ENCODE measurements at places on chromosomes 13 and 19.

- no peak for DNase-seq
These were observed 35.8 kb downstream of the FRY start for GRCh38 chr13:32067149-32067961.

DNA sequence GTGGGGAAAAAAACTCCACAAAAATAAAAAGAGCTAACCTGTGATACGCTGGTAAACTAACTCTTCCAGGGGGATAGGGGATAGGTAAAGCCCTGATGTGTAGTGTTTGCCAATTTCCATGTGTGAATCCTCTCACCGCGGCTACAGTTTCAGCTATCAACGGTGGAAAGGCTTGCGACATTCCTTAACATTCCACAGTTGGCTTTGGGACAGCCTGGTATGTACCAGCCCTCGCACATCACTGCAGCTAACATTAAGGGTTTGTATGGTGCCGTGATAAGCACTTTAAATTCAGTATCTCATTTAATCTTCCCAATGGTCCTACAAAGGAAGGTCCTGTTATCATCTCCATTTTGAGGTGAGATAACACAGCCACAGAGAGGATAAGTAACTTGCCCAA is 112.4 kb downstream of the KATNAL1 start:
- no peak for DNase-seq

DNA sequence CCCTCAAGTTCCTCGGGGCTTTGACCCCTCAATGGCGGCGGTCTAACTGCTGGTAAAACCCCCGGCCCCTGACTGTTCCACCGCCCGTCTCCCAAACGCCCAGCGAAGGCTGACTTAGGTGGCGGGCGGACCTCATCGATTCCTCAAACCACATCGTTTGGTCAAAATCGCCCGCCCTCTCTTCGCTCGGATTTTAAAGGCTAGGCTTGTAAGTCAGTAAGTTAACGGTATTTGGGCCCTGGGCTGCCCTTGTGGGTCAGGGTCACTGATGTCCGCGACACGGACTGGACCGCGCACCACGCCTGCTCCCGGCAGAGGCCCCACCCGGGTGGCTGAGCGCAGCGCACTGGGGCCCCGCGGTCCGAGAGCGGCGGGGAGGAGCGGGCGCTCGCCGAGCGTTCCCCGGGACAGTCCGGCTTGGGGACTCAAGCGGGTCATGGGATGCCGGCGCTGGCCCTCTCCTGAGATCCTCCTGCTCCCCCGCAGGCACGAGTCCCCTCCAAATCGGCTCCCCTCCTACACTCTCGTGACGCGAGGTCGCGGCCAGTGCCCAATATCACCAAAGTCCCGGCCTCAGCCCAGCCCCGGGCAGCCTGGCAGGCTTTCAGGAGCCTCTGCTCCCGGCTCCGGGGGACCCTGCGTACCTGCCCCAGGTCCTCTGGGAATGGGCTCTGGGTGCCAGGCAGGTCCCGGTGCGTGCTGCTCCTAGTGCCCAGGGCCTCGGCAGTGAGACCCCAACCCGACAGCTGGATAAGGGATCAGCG is 1.0 kb downstream of the FLT1 start:
- DNase-seq = no peak

DNA sequence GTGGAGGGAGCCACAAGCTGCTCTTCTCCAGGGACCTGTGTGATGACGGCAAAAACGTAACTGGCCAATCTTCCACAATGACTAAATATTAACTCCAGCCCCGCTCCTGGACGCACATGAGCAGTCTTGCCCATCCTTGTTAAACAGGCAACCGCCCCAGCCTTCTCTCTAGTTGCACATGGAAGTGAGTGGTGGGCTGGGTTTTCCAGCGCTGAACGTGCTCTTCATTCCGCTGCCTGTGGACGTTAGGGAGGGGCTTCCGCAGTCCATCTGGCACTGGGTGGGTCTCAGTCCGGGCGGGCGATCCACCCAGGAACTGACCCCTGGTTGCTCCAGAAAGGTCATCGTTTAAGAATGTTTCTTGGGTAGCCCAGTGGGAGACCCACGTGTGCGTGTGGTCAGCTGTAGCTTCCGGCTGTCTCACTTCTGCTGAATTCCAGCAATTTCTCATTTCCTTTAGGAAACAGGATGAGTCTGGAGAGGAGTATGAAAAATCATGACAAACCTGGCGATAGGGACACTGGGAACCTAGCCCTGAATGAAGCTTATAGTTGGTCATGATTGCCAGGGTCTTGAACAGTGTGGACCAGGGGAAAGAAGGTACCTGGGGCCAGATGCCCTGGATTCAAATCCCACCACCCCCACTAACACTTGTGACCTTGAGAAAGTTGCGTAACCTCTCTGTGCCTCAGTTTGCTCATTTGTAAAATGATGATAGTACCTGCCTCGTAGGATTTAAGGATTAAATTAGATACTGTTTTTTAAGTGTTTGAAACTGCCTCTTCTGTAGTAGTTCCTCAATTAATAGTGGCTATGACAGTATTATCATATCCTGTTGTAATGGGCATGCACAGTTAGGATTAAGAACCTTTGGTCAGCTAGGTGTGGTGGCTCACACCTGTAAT is 92.6 kb downstream of the SIPA1L3 start:
- DNase-seq = no peak

GRCh38 chr13:113112893-113113845 is 7.6 kb downstream of the F7 start:
- DNase-seq = no peak

DNA sequence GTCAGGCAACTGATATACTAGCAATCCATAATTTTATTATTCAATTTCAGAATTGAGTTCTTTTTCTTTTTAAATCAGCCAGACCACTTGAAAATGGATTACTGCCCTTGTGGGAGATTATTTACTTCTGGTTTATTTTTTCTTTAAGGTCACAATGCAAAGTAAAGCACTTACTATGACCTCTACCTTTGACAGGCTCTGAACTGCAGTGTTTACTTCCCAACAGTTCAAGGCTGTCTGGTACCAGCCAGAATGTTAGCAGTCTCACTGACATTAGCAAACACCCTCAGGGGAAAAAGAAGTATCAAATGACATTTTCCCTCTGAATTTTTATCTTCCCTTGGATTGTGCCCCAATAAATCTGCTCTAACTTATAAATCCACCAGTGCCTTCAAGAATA is 57.5 kb downstream of the RAP2A start:
- no peak for DNase-seq

GRCh38 chr13:113787694-113788093 is 28.7 kb downstream of the TMEM255B start:
- DNase-seq = no peak

DNA sequence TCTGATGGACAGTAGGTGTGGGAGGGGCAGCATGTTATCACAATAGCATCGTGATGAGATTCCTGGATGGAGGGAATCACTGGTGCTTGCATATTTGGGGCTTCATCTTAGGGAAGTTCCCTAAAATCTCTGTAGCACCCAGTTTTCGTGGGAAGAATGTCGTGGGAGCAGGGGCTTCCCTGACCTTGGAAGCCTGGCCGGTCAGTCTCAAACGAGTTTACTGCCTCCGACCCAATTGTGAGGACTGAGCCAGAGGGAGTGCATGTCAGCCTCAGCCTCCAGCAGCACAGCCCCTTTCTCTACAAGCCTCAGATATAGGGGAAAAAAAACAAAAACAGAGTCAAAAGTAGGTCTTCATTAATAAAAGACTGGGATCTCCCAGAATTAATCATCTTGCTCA is 32.2 kb downstream of the COL4A2 start:
- no peak for DNase-seq

- no peak for DNase-seq
These were observed 176.4 kb upstream of the DACH1 start for GRCh38 chr13:72043366-72043765.

DNA sequence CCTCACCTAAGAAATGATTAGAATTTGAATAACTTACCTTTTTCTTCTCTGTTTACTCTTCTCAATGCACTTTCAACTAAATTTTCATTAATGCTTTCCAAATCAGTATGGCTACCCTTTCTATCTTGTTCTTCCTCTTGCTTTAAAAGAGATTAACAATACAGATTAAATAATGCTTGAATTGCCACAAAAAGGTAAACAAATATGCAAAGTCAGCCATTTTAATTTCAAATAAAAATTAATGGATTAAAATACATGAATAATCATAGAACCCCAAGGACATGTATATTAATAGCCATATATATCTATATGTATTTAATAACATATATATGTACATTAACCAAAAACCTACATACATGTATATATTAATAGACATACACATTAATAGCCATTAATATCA is 7.9 kb upstream of the NEK5 start:
- DNase-seq = no peak

DNA sequence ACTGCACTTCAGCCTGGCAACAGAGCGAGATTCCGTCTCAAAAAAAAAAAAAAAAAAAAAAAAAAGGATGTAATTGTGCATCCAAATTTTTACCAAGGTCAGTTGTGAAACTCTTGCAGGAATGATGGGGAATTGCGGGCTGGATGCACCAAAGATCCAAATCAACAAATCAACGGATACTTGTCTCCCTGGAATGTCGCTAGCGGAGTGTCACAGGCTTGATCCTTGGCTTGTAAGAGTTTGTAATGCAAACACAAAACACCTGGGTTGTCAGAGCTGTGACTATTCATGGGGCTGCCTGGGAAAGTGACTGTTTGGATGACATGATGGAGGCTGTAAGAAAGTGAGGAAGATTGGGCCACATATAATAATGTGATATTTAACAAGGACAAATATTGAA is 4.2 kb downstream of the KANK3 start:
- DNase-seq = no peak

DNA sequence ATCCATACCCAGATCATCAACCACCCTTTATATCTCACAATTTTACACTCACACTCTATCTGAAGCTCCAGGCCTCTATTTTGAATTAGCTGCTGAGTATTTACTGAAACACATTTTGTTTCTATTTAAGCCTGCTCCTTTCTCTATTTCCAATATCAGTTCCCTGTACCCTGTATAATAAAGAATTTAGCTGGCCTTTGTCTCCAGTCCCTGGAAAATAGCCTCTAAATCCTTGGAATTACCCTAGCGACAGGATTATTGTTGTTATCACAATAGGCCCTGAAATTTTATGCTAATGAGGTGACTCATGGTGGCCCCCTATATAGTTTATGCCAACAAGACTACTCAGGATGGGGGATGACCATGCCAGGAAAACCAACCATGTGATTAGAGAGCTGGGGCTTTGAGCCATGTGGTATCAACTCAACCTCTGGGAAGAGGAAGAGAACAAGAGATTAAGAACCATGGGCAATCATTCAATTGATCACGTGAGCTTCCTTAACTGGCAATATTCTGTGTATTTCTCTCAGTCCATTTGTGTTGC is 72.7 kb downstream of the KATNAL1 start:
- DNase-seq = no peak

DNA sequence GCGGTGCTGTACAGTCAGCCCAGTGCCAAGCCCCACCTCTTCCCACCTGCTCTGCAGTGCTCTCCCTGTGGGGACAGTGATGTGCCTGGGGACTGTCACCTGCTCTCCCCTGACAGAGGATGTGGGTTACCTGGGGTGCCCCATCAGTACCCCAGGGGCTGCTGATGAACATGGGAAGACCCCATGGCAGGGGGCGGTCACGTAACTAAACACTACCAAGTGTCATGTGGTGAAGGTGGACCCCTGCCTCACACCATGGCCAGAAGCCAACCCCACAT is 12.7 kb downstream of the KDM4B start:
- DNase-seq = no peak

DNA sequence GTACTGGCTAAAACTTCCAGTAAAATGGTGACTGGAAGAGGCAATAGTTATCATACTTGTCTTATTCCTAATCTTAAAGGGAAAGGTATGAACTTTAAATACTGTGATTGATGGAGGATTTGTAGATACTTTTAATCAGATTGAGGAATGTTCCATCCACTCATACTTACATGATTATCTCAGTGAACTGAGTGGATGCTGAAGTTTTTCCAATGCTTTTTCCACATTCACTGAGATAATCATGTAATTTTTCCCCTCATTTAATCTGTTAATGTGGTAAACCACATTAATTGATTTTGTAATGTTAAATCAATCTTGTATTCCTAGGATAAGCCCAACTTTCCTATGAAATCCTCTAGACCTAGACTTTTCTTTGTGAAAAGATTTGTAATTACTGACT is 17.2 kb upstream of the SCEL start:
- no peak for DNase-seq

DNA sequence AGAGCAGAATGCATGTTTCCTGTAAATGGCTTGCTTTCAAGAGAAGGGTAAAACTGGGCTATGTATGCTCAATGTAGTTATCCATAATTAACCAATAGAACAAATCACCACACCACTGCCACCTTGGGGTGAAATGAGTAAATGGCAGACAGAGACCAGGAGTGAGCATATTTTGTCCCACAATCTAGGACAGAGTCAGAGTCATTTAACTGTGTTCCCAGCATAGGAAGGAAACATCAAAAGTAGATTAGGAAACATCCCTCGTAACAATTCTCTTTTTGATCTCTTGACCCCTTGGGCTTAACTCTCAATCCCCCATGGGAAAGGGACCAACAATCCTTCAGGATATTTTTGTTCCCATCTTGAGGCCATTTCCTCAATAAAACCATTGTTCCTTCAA is 224.8 kb downstream of the NHLRC3 start:
- DNase-seq = no peak

- DNase-seq = no peak
These were observed 73.3 kb downstream of the KLF2 start for GRCh38 chr19:16397791-16398529.

DNA sequence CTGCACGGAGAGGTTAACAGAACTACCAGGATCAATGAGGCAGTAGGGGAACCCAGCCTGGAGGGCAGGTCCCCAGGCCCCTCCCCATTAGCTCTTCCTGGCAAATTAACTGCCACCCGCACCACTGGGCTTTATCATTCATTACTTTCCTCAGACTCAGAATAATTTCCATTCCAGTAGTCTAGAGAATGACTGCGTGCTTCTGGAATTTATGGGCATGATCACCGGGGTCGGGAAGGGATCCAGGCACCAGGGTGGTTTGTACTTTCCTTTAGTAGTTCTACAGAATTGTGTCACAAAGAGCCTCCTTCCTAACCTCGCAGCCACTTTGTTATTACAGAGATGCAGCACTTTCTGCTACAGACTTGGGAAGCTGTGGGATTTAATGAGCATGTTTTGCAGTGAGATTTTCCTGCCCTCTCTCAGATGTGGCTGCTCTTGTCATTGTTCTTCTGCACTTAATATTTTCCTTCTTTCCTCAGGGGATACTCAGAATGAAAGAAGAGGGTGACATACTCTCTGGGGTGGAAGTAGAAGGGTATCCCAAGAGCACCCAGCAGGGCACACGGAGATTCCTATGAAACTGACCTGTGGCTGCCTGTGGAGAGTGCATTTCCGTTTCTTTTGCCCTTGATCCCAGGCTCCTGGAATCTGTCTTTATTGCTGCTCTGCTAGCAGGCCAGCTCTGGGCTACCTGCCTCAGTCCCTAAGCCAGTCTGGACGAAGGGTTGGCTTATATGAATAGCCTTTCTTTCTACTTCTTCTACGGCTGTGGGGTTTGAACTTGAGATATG is 285.0 kb upstream of the SLC10A2 start:
- DNase-seq = no peak

- DNase-seq = no peak
These were observed 18.9 kb downstream of the LRRC4B start for GRCh38 chr19:50549059-50549926.

DNA sequence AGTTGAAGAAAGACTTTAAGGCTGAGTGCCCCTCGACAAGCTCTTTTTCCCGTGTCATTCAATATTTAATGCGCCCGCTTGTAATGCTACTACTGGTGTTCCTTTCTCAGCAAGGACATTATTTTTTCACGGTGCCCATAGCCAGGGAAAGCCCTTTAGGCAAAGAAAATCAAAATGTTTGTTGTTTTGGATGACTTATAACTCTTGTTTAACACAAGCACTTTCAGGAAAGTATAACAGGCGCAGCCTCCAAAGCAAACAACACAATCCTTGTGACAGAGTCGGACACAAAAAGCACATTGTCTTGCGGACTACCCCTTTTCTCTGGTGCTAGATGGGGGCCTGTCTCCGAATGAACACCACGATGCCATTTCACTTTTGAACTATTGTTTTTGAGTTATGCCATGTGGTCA is 12.4 kb downstream of the ZIC5 start:
- DNase-seq = peak; percentile 30

All from amygdala (tissue), 56 donors.